ENCODE measurements at places on chromosomes 7 and 10. TPM values are rescaled to one million over a fixed set of nuclear protein-coding genes. Genes with fewer than 3 reads are reported as not detected.

Gene TDRD1
- total RNA-seq, result 1.9 TPM

Gene CYP2C19
- total RNA-seq, result 0.22 TPM

Gene PRSS37
- total RNA-seq, result not detected

Gene UNCX
- 0.69 TPM for total RNA-seq

Gene ADCY1
- total RNA-seq, result 66.4 TPM

Gene SYCE1
- 0.83 TPM for total RNA-seq

All from spinal cord (tissue), 10 donors.